Activated T-helper 1 cell treated with Interleukin-2 at 50 U/mL for 16 hours (primary cell): ENCODE measurements at places on chromosomes 12 and 14.
A peak's percentile ranks its signal among the peaks of the same experiment; 100 is the strongest.

DNA sequence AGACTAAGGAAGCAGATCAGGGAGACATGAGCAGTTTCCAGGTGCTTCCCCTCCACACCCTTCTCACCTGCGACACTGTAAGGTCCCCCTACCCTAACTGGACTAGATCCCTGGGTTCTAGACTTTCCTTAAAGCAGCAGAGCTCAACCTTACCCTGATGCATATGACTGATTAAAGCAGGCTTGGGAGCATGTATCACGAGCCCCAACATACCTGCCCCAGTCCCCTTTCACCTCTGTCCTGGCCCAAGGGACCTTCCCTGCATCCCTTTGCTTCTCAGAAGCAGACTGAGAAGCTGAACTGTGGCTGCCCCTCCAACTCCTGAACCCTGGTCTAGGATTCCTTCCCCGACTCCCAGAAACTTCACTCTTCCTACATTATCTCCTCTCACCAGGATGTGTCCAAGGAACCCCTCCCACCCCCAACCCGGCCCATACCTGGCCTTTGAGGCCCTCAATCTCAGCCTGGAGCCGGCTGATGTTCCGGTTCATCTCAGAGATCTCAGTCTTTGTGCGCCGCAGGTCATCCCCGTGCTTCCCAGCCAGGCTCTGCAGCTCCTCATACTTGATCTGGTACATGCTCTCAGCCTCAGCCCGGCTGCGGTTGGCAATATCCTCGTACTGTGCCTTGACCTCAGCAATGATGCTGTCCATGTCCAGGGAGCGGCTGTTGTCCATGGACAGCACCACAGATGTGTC, 5.4 kb downstream of the KRT8 start:
- DNase-seq = no peak

- no peak for DNase-seq
Measured at GRCh38 chr12:87464565-87464964, 564.6 kb downstream of the C12orf50 start.

- no peak for DNase-seq
Measured at GRCh38 chr14:37544407-37544806, 50.6 kb downstream of the FOXA1 start.

DNA sequence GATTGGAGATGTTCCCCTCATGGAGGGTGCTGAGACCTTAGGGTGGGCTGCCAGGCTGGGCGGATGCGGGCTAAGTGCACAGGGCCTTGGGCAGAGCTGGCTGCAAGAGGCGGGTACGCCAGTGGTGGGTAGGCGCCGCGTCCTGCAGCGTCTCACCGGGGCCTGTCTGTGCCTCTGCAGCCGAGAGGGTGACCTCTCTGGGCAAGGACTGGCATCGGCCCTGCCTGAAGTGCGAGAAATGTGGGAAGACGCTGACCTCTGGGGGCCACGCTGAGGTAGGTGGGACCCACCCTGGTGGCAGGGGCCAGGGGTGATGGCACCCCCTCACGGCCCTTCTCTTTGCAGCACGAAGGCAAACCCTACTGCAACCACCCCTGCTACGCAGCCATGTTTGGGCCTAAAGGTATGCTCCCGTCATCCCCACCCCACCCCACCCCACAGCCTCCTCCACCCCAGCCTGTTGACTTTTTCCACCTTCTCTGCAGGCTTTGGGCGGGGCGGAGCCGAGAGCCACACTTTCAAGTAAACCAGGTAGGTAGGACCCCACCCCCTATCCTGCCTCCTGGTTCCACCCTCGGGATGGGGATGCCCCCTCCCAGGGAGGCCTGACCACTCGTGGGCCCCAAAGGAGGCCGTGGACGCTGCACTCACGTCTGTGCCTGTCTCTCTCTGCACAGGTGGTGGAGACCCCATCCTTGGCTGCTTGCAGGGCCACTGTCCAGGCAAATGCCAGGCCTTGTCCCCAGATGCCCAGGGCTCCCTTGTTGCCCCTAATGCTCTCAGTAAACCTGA, 1.5 kb downstream of the CRIP1 start:
- no peak for DNase-seq

DNA sequence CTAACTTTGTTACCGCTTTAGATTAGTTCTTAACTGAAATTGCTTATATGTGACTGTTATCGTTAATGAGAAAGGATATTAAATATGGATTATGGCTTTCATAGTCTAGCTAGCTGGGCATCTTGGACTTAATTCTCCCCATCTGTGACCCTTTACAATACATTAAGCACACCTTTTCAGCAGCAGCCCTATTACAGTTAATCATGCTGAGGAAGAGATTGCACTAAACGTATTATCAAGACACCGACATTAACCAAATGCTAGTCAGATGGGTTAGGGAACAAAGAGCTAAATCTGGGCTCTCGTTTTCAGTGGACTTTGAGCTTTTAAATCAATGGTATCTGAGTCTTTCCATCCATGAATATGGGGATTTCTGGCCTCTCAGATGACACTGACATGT, 447.5 kb upstream of the DCN start:
- DNase-seq = no peak

DNA sequence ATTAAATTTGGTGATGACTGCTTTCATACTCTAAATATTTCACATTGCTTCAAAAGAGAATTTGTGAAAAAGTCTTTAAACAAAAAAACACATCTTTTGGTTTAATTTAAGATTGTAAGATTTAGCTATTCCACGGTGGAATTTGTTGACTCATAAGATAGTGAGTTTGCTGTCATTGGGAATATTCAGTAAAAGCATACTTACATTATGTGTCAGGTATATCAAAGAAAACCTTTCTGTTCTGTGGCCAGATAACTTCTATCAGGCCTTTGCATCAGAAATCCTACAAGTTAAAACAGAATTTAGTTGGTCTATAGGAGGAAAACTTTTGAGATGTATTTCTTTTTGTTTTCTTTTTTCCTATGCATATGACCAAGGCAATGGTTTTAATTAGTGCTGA, 148.8 kb upstream of the E2F7 start:
- DNase-seq = no peak

- no peak for DNase-seq
Measured at GRCh38 chr12:66268562-66268961, 33.7 kb upstream of the HELB start.

DNA sequence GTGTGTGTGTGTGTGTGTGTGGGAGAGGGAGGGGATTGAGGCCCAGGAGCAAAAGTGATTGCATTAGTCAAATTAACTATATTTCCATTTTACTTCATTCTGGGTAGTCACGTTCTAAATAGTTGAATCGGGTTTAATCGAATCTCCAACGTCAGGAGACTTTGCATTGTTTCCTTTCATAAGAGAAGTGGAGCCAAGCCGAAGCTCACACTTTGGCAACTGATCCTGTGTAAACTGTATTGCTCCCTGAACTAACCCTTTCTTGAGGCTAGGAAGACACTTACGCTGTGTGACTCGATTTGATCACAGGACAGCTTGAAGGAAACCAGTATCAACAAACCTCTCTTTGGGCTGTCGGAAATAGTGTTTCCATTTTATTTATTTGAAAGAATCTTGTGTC, 363.4 kb upstream of the ATP2B1 start:
- DNase-seq = no peak

DNA sequence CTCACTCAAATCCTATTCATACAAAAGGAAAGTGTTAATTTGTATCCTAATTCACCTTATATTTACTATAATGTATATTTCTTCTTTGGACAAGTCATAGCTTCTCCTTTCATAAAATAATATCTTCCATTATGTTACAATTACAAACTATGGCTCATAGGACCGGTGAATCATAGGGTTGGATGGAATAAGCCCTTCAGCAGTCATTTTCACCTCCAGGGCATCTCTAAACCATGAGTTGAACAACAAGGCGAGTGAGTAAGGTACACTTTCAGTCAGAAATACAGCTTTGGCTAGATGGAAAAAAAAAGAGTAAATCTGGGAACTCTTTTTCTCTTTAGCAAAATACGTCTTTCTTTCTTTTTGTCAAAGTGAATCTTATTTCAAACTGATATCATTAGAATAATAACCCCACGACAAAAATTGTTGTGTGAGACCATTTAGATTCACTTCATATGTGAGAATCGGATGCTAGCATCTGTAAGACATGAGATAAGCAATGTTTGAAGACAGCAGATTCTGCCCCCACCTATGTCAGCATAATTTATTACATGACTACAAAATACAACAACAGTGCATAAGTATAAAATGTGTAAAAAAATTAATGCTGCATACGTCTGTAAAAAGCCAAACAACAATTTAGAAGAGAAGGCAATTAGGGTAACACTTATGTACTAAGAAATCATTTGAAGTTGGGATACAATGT, 184.4 kb upstream of the SLC38A2 start:
- DNase-seq = no peak

GRCh38 chr14:39006721-39007410, 96.2 kb downstream of the SEC23A start:
- DNase-seq = no peak

DNA sequence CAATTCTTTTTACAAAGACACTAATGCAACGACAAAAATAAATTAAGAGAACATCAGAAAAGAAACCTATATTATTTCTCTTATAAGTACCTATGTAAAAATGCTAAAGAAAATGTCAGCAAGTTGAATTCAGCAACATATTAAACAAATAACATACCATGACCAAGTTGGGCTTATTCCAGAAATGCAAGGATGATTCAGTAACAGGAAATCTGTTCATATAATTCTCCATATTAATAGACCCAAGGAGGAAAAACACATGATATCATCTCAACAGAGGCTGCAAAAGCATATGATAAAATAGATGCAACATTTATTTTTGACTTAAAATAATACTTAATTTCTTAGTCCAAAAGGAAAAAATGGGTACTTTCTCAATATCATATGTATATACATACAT, 25.1 kb upstream of the GPHB5 start:
- no peak for DNase-seq

- DNase-seq = no peak
Measured at GRCh38 chr14:33987565-33988080, 36.7 kb upstream of the EGLN3 start.

GRCh38 chr12:111349748-111350520, 19.0 kb downstream of the PHETA1 start:
- no peak for DNase-seq

DNA sequence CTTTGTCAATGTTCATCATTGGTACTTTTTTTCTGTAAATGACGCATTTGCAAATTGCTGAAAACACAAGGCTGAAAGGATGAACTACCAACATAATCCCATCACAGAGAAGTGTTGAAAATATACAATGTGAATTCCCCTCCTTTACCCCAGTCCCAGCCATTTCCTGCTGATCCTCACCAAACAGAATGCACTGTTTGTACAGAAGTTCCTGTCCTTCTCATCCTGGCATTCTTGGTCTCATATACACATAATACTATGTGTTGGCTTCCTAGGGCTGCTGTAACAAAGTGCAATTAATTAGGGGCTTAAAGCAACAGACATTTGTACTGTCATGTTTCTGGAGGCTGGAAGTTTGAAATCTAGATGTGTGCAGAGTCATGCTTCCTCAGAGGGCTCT, 836.2 kb upstream of the MGAT4C start:
- no peak for DNase-seq

GRCh38 chr14:33065634-33066033, 127.0 kb downstream of the NPAS3 start:
- DNase-seq = no peak

DNA sequence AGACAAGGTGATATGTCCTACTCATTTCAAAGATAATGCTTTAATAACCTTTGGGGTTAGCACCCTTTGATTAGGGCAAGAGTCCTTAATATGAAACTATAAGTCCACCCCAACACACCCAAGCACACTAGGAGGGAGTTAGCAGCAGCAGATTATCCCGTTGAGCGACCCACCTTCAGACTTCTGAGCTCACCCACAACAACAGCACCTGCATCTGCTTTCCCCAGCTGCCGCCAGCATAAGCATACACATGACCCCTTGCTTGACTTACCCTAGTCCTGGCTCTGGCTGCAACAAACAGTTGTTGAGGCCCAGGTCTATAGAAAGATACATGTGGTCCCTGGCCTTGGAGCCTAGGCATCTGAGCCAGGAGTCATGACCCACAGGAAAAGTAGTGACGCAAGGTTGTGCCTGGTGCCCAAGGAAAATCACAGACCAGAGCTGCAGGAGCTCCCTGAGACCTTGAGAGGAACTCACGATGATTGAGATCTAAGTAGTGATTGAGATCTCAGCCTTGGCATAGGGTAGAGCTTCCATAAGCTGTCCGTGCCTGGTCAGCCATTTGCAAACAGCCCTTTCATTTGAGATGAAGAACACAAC, 19.0 kb downstream of the ZDHHC22 start:
- DNase-seq = no peak

DNA sequence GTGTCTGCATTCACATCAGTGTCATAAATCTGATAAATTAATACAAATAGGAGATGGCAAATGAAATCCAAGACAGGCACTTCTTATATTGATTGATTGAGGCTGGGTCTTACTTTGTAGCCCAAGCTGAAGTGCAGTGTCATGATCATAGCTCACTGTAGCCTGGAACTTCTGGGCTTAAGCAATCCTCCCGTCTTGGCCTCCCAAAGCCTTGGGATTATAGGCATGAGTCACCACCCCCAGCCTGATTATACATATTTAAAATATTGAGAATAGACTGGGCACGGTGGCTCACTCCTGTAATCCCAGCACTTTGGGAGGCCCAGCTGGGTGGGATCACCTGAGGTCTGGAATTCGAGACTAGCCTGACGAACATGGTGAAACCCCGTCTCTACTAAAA, 51.3 kb downstream of the MARK3 start:
- DNase-seq = no peak

- DNase-seq = peak; percentile 49
Measured at GRCh38 chr14:61472801-61473376, 151.5 kb downstream of the PRKCH start.

DNA sequence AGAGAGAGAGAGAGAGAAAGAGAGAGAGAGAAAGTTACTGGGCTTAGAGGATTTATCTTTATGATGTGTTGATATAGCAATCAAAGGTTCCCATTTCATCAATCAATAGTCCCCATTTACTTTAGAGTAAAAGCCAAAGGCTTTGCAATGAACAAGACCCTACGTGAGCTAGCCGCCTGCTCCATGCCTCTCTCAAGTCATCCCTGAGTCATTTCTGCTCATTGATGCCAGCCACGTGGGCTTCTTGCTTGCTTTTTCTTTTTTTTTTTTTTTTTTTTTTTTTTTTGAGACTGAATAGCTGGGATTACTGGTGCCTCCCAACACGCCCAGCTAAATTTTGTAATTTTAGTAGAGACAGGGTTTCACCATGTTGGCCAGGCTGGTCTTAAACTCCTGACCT, 70.9 kb downstream of the GPR135 start:
- no peak for DNase-seq
